OCI-M1 (cell line): ENCODE measurements at places on chromosomes 3 and 15.

- DNase-seq = no peak
These were observed 385.4 kb upstream of the LRRC3B start for GRCh38 chr3:26237036-26237682.

- no peak for DNase-seq
These were observed 46.9 kb downstream of the ARHGEF3 start for GRCh38 chr3:56754741-56755417.

DNA sequence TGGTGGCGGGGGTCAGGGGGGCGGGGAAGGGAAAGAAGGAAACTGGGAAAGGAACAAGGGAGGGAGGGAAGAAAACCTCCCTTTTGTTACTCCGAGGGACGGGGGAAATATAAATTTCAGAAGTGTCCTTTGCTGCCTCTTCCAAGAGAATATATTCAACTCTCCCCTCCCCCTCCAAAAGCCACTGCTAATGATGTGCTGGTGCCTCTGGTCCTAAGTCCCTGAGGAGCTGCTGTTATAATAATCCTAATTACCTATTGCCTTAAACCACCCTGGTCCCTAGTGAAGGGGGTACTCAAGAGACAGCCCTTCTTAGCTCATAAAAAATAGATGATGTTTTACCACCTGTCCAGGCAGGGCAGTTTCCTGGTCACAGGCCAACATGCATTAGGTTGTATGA lies 118.3 kb upstream of the TRIM42 start:
- no peak for DNase-seq

GRCh38 chr3:112376241-112376911 lies 43.4 kb downstream of the CD200 start:
- DNase-seq = no peak

- no peak for DNase-seq
These were observed 13.5 kb upstream of the PGPEP1L start for GRCh38 chr15:99021027-99021627.

DNA sequence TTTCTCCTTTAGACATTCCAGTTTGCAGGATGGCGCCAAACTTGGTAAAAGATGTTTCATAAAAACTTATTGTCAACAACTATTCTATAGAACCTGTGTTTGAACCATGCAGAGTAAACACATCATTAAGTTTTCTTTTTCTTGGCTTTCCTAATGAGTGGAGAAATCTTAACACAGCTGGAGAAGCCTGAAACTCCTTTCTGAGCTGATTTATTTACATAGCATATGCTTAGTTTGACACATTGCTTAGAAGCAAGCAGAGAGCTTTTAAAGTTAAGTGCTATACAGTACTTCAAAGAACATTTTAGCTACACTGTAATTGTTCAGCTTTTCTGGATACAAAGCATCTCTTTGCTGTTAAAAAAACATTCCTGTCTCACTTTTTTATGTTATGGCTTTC lies 61.0 kb upstream of the PAQR5 start:
- DNase-seq = no peak

GRCh38 chr3:133211449-133211848 lies 173.3 kb downstream of the TMEM108 start:
- peak; percentile 92 for DNase-seq

DNA sequence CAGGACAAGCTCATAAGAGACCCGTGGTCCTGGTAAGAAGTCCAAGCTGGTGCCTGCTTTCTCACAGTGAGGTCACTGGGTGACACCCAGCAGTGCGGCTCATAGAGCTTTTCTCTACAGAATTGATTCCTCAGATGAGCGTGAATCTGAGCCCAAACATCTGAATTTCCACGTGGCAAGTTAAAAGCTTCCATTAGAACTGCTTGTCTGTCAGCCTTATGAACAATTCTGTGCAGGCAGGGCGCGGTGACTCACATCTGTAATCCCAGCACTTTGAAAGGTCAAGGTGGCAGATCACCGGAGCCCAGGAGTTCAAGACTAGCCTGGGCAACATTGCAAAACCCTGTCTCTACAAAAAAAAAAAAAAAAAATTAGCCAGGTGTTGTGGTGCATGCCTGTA lies 113.1 kb upstream of the ABHD17C start:
- no peak for DNase-seq

GRCh38 chr15:63203451-63204090 lies 14.2 kb downstream of the RAB8B start:
- peak; percentile 77 for DNase-seq

- no peak for DNase-seq
These were observed 8.8 kb downstream of the TMEM40 start for GRCh38 chr3:12750223-12750622.

GRCh38 chr3:101687142-101687931 lies 819 bp upstream of the RPL24 start:
- no peak for DNase-seq

GRCh38 chr3:114299941-114300624 lies 6.3 kb downstream of the TIGIT start:
- no peak for DNase-seq

DNA sequence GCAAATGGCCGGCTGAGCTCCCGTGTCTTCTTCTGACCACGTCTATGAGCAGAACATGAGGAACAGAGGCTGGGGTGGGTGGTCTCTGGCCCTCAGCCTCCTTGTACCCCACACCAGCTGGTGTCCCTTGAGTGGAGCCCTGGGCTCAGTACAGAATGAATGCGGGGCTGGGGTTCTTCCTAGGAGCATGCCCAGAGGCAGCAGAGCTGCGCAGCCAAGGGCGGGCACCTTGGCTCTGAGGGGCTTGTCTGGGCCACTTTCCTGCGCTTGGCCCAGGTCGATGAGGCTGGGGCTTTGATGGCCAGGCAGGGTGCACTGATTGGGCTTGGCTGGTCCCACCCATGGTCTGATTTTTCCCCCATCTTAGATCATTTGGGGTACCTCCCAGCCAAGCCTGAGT lies 6.4 kb downstream of the SCN5A start:
- no peak for DNase-seq

- DNase-seq = no peak
These were observed 6.4 kb downstream of the KPNA1 start for GRCh38 chr3:122508135-122508914.

DNA sequence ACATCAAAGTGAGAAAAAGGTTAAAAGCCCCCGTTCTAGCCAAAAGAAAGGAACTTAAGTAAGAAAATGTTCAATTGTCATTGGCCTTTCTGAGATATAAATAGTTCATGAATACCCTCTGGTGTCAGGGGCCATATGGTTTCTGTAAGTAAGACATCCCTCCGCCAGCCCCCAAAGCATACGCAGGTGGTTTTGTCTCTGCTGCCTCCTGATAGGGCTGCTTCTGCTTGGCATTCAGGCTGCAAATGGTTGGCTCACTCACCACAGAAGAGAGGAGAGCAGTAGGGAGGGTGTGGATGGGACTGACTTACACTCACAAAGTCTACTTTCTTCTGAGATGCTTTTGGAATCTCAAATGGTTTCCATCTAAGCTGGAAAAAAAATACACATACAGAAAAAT lies 29.8 kb downstream of the HGD start:
- no peak for DNase-seq

- no peak for DNase-seq
These were observed 192.5 kb upstream of the TSC22D2 start for GRCh38 chr3:150215616-150216015.

- no peak for DNase-seq
These were observed 152.6 kb downstream of the GREM1 start for GRCh38 chr15:32870240-32871033.

DNA sequence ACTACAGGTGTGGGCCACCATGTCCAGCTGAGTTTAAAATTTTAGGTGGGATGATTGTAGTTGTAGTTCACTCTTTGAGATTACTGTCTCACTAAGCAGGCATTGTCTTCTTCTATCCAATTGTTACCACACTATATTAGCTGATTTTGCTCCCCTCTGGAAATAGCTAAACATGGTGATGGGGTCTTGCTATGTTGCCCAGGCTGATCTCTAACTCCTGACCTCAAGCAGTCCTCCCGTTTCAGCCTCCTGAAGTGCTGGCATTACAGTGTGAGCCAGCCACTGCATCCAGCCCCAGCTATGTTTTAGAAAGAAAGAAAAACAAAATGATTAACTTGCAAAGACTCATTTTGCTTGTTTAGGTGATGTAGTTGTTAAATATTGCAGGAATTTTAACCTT lies 30.6 kb downstream of the YEATS2 start:
- no peak for DNase-seq

GRCh38 chr3:142615171-142615570 lies 19.0 kb downstream of the PLS1 start:
- DNase-seq = no peak

DNA sequence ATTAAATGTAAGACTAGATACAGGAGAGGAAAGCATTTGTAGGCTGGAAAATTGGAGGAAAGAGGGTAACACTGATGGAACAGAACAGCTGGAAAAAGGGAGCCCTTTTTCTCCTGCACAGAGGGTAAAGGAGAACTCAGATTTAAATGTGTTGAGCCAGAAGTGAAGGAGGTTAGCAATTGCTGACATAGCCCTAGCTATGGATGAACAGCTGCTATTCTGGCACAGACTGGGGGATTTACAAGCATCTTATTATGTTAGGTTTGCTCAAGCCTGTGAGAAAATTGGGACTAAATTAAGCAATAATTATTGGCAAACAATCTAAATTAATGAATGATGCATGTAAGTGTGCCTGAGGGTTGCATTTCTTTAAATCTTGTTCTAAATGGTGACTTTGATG lies 40.6 kb upstream of the PRR20G start:
- no peak for DNase-seq

- peak; percentile 85 for DNase-seq
These were observed 763 bp downstream of the TRA2B start for GRCh38 chr3:185936814-185937688.

- DNase-seq = peak; percentile 96
These were observed 13.7 kb upstream of the CCR3 start for GRCh38 chr3:46228260-46229242.

DNA sequence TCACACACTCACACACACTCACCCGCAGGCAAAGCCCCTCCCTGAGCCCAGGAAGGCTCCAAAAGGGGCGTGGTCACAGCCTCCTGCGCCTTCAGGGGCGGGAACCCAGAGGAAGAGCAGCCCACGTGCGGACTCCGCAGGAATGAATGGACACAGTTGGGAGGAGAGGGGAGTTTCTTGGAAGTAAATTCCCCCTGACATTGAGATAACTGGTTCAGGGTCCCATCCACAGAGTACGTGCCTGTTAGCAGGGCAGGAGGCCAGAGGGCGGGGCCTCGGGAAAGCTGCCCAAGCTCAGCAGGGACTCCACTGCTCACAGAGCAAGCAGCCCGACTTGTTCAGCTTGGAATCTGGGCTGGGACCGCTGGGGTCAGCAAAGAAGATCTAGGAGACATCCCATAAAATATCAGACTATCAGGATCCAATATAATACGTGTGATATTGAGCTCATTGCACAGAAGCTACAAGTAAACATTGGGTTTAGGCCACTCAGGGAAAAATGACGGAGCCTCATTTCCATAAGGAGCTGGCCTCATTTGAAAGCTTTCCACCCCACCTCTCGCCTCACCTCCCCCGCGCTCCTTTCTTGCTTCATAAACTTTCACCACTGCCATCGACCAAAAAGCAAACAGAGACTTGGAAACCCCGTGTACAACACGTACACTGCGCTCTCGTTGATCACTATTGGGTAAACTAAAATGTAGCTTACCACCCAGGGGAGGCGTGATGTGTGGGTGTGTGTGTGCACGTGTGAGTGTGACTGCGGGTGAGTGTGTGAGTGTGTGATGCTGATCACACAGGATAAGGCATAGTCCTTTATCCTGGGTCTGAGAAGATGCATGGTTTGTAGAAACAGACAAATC lies 36.0 kb downstream of the TM2D3 start:
- DNase-seq = no peak

DNA sequence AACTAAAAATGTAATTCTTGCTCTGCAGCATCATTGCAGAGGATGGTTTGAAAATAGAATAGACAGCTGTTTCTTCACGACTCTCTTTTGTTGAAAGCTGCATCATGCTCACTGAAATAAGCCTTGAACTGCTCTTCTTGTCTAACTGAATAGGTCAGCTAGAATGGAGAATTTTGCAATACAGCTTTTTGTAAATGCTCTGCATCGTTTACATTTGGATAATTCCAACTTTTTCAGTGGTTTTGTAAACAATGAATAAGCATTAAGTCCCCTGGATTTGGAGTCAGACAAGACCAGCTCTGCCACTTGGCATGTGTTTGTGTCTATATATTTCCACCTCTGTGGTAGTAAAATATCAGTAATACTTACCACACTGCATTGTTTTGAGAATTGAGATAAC lies 95.2 kb downstream of the PLSCR2 start:
- DNase-seq = no peak

DNA sequence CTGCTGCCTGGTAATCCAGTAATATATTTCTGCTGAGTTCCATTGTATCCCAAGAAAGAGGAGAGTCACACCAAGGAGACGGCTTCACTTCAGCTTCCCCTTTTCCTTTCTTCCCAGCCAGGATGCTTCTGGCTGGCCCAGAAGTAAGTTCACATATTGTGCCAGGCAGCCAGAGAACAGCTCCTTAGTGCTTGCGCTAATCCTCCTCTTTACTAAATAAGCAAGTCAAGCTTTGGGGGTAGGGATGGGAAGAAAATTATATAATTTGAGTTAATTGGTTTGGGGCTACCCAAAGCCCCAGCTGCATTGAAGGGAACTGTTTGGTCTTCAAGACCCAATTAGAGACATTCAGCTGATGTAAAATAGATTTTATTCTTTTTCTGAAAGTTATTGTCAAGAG lies 218.8 kb upstream of the HES1 start:
- no peak for DNase-seq

DNA sequence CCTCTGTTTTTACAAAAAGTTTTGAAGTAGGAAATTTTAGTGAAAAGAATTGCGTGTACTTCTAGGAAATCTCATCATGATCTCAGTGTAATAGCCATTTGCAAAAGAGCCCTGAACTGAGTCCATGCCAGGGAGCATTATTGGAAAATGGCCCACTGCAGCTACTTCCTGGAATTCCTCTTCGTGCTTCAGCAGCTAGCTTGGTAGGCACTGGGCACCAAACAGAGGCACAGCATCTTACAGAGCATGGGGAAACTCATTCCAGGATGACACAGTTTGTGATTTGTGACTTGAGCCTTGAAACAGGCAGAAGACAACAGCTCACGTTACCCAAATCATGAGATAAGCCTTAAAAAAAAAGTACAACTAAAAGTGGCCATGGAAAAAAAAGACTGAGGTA lies 179.1 kb downstream of the WDR72 start:
- DNase-seq = no peak

DNA sequence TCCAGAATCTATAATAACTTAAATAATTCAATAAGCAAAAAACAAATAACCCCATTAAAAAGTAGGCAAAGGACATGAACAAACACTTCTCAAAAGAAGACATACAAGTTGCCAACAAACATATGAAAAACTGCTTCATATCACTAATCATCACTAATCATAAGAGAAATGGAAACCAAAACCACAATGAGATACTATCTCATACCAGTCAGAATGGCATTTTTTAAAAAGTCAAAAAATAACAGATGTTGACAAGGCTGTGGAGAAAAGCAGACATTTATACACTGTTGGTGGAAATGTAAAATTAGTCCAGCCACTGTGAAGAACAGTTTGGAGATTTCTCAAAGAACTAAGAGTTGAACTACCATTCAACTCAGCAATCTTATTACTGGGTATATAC lies 19.5 kb upstream of the ZMAT3 start:
- no peak for DNase-seq

GRCh38 chr3:138197058-138197457 lies 10.0 kb downstream of the ARMC8 start:
- DNase-seq = peak; percentile 82
